ENCODE measurements at places on chromosomes 5 and 9. TPM values are rescaled to one million over a fixed set of nuclear protein-coding genes. Genes with fewer than 3 reads are reported as not detected.

- no peak for DNase-seq
Measured at GRCh38 chr5:153491856-153492255, 1.4 kb downstream of the GRIA1 start.

CETN3 gene
- total RNA-seq: 29.3 TPM

CCL28 gene
- total RNA-seq: 15.2 TPM

DNA sequence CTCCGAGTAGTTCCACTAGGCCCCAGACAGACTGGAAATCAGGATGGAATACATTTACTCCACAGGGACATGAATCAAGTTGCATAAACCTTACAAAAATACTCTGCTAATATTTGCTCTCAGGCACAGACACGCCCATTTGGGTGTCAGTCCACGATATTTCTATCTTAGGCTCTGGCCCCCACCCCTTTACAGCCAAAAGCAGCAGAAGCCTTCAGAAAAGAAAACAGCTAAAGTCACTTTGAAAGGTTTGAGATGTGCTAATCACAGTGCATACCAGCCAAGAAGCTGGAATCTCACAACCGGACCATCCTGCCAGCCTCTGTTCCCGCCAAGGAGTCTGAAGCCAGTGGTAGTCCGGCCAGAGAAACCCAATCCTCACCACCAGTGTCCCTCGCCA lies 22.6 kb downstream of the PTPN3 start:
- no peak for DNase-seq

ATG12 gene
- 43.0 TPM for total RNA-seq

Data from activated T-cell treated with anti-CD3 and anti-CD28 coated beads, Interleukin-2, amount 50 U/mL, for 72 hours (primary cell).